ENCODE measurements at places on chromosomes 2 and 18.

- DNase-seq: no peak
Measured at GRCh38 chr2:150127346-150127990, 360.0 kb downstream of the RND3 start.

GRCh38 chr2:168574856-168575630, 119.0 kb downstream of the CERS6 start:
- no peak for DNase-seq

DNA sequence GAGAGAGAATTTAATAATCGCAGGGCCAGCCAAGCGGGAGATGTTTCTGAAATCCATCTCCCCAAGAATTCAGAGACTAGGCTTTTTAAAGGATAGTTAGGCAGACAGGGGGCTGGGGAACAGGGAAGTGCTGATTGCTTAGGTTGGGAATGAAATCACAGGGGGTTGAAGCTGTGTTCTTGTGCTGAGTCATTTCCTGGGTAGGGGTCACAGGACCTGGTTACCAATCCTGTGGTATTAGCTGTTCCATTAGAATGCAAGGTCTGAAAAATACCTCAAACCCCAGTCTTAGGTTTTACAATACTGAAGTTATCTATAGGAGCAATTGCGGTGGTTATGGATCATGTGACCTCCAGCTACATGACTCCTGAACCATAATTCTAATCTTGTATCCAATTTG, 4.6 kb downstream of the SP140 start:
- DNase-seq: no peak

DNA sequence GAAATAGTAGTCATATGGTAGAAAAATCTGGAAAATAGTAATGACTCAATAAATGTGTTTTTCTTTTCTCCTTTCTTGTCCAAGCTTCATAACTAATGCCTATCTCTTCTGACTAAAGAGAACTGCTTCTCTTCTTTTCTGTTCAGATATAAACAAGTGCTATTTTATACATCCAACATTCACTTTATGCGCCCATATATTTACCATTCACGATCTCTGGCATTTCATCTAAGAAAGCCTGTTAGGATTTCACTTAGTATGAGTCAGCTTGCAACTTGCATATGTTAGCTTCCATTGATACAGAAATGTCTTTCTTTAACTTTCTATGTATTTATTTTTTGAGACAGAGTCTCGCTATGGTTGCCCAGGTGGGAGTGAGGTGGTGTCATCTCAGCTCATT, 224.9 kb downstream of the VAPA start:
- no peak for DNase-seq

DNA sequence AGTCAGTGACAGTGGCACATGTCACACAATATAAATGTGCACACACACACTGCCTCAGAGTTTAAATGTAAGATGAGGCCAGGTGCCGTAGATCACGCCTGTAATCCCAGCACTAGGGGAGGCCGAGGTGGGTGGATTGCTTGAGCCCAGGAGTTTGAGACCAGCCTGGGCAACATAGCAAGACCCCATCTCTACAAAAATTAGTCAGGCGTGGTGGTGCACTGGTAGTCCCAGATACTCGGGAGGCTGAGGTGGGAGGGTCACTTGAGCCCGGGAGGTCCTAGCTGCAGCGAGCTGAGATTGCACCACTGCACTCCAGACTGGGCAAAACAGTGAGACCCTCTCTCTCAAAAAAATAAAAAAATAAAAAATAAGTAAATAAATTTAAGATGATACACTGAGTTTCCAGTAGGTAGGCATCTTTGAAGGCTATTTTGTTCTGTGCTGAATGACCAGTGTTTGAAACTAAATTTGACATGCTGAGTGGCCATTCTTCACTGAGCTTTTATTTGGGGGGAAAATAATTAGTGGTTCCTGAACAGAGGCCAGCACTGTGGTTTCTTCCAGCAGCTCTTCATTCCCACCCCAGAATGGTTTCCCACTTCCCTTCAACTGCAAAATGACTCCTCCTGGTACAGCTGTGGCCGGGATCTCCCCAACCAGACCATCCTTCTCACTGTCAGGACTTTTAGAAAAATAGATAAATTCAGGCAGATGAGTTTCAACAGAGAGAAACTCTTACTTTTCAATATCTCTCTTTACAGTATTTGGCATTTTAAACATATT, 44.9 kb downstream of the PSMG2 start:
- no peak for DNase-seq

DNA sequence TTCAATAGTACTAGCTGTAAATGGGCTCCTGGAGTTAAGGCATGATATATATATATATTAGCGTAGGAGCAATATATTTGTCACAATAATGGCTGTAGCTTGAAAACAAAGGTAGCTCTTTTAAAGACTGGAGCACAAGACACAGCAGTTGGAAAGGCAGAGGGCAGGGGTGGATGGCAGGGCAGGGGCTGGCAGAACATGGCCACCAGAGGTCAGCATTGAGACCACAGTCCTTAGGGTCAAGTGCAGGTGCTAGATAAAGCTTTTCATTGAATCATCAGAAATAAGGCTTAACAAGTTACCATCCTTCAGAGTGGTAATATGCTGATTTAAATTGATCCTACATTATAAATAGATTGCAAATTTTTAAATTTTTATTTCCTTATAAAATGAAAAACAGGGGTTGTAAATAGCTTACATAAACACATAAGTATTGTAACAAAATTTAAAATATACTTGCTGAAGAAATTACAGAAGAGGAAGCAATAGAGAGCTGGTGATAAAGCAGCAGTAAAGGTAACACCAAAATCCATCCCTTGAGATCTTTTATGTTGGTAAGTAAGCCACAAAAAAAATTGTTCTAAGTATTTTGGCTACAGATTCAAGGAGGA, 161.2 kb upstream of the PIEZO2 start:
- peak; percentile 20 for DNase-seq

Data from GM12891 (cell line).